ENCODE measurements at places on chromosomes 5 and 9.

DNA sequence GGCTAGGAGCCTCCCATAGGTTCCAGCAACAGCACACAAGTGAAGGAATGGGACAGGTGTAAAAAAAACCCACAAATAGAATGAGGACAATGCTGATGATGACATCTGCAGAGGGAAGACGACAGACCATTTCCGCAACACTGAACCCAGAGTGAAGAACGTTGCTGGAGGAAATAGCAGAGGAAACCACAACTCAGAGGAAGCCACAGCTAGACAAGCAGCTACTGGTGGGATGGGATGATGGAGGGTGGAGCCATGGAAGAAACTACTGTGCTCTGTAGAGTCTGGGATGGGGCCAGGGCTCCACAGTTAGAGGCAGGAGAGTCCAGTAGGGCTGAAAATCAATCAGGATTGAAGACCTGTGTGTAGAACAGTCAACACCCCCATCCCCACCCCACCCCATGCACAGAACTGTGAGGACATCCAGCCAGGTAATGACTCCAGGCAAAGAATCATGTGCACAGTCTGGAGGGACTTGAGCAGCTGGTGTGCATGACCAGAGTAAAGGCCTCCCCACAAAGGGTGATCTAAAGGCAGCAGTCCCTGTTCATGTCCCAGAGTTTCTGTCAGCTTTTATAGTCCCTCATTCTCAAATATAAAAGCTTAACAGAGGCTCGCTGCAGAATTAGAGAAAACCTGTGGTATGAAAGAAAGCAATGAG is 65.2 kb upstream of the SPIN1 start:
- DNase-seq: no peak

- DNase-seq: no peak
Measured at GRCh38 chr5:174717826-174718455, 6.4 kb upstream of the MSX2 start.

- DNase-seq: no peak
Measured at GRCh38 chr5:117333011-117333410, 758.4 kb upstream of the SEMA6A start.

GRCh38 chr5:121890297-121890858 is 38.7 kb downstream of the FTMT start:
- DNase-seq: no peak

GRCh38 chr9:121650217-121651007 is 1.0 kb upstream of the DAB2IP start:
- peak; percentile 52 for DNase-seq

GRCh38 chr5:11047625-11048024 is 286.6 kb upstream of the DAP start:
- no peak for DNase-seq

DNA sequence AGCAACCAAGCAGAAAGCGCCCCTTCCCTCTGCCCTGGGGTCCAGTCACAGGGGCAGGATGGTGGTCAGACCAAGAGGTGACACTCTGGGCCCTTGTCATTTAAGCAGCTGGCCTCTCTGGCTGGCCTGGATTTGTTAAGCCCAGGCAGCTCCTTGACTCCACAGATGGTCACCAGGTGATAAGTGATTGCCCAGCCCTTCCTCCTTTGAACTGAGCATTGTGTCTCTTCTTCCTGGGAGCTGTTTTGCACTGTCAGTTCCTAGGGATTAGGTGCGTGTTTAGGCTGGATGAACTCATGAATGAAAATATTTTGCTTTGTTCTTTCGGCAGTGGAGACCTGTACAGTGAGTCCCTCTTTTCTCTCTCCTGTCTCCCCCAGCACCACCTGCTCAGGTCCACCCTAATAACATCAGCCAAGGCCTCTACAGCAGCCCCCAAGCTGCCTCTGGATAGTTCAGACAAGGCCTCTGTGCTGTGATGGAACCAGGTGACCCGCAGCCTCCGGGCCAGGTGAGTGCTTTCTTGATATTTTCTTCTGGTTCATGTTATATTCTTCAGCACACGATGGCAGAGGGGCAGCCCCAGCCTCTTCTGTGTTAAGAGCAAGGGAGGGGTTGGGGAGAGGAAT is 139.7 kb upstream of the PITX1 start:
- DNase-seq: no peak

- no peak for DNase-seq
Measured at GRCh38 chr5:177290816-177291596, 12.5 kb downstream of the RAB24 start.

DNA sequence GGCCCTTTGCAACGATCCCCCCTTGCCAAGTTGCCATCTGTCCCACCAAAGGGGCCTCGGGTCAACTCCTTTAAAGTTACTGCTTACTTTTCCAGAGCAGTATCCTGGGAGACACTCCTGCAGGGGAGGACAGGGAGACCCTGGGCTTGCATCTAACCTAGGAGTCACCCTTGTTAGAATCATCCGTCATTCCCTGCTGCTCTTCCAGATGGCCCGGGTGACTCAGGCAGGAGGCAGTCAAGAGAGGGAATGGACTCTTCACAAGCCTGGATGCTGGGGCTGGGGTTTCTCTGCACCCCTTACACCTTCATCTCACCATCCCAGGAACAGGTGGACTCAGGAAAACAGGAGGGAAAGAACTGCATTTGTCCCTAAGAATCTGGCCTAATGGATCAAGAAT is 175.6 kb downstream of the GABBR2 start:
- DNase-seq: no peak

DNA sequence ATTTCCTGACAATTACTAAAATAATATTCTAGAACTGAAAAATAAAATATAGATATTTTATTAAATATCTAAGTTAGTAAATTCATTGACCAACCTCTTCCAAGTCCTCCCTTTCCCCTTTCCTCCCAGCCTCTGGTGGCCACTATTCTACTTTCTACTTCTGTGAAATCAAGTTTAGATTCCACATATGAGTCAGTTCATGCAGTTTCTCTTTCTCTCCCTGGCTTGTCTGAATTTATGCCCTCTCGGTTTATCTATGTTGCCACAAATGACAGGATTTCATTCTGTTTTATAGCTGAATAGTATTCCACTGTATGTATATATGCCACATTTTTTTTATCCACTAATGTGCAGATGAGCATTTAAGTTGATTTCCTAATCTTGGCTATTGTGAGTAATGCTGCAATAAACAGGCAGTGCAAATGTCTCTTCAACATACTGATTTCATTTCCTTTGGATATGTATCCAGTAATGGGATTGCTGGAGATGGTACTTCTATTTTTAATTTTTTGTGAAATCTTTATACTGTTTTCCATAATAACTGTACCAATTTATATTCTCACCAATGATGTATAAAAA is 52.3 kb downstream of the WDR36 start:
- DNase-seq: no peak

- no peak for DNase-seq
Measured at GRCh38 chr5:143837306-143837848, 25.4 kb downstream of the HMHB1 start.

- no peak for DNase-seq
Measured at GRCh38 chr5:104494083-104494482, 931.5 kb upstream of the NUDT12 start.

GRCh38 chr5:61076626-61077025 is 85.6 kb downstream of the SMIM15 start:
- DNase-seq: no peak

DNA sequence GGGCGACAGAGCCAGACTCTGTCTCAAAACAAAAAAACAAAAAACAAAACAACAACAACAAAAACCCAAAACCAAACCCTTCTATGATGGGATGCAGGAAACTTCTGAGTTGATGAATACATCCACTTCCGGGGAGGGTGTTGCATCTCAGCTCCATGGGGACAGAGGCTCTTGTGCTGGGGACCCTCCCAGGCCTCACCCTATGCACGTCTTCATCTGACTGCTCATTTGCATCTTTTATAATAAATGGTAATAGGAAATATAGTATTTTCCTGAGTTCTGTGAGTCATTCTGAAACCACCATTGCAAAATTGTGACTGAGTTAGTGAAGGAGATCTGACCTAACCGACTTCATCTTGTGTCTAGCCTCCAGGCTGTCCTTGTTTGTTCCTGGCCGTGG is 109.5 kb upstream of the SLC28A3 start:
- no peak for DNase-seq

- no peak for DNase-seq
Measured at GRCh38 chr5:78521455-78521854, 127.1 kb downstream of the LHFPL2 start.

DNA sequence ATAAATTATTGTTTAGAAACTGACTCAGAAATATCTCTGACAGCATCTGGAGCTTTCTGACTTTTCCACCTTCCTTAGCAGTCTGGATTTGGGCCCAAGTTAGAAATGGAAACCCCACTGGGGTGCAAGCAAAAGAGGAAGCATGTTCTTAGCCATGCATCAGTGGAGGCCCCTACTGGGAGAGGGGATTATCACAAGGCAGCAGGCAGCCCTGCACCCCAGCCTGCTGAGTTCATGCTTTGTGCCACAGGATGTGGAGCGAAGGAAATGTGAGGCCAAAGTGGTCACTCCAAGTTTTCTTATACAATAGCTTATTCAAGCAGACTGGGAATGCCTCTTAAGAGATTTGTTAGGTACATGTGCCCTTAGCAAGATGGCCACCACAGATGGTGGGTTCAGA is 146.5 kb upstream of the TLX3 start:
- DNase-seq: no peak

Measured in NCI-H524 treated with DMSO at 0.1 percent for 48 hours (cell line).